ENCODE measurements at places on chromosomes 4 and X.

DNA sequence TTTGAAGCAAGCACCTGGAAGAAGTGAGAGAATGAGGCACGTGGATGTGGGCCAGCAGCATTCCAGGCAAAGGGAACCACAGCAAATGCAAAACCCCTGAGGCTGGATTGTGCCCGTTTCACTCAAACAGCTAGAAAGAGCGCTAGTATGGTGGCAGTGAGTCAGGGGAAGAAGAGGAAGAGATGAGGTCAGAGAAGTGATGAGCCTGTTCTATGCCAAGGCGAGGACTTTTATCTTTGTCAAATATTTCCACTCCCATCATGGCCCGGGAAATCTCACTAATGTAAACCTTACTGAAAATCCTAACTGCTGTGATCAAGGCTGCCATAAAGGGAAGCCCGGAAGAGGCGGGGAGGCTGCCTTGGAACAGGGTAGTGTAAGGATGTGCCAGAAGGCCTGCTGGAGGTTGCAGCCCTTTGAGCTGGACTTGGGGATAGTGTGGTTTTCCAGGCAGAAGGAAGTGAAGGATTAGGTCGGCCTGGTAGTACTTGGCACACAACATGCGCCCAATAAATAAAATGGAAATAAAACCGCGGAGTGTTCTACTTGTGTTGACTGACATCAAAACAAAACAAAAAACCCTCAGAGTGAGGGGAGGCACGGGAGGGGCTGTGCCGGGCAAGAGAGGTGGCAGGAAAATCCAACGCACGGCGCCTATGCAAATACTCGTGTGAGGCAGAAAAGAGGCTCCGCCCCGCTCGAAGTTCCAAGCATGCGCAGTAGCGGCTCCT, 1.2 kb upstream of the CDK16 start:
- DNase-seq, result peak; percentile 69

GRCh38 chrX:103730796-103731493, 20.2 kb downstream of the TMEM31 start:
- DNase-seq, result no peak

- DNase-seq, result peak; percentile 81
Measured at GRCh38 chrX:34656842-34657725, at the start of gene TMEM47. Gene TMEM47 (minus strand): TSS chrX:34657285. CDS start chrX:34657029, 256 bp downstream.

- DNase-seq, result no peak
Measured at GRCh38 chrX:11754958-11755645, 2.9 kb upstream of the MSL3 start.

- DNase-seq, result no peak
Measured at GRCh38 chr4:53777244-53777984, 186.1 kb upstream of the LNX1 start.

- DNase-seq, result peak; percentile 90
Measured at GRCh38 chr4:76691807-76692582, 205.9 kb downstream of the SOWAHB start.

DNA sequence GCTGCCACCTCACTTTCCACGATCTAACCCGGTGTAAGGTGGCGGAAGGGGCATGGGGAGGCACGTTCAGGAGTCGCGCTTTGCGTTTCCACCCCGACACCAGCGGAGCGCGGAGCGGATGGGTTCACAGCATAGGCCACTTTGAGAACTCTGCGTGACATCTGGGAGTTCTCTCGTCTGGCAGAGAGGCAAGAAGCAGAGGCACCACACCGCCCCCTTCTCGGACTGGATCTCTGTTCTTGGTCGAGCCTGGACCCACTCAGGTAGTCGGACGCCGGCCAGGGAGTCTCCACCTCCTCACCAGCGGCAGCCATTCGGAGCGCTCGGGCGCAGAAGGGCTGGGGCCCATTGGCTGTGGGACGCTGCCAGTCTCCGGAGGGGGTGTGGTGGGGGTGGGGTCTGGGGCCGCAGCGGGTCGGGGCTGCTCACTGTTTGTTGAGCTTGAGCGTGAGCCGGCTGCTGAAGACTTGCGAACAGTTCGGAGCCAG, at the start of gene DACH2:
Gene DACH2, plus strand, starts transcription at position 428 of the 488 bp plus-strand sequence.
- peak; percentile 70 for DNase-seq

DNA sequence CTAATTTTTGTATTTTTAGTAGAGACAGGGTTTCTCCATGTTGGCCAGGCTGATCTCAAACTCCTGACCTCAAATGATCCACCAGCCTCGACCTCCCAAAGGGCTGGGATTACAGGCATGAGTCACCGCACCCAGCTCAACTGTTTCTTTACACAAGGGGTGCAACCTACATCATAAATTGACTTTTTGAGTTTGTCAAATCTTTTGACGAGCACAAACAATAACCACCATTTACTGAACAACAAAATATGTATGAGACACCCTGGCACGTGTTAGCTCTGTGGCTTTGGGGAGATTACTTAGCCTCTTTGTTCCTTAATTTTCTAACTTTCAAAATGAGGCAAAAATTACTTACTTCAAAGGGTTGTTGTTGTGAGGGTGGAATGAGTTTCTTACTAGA, 23.5 kb upstream of the SLC34A2 start:
- no peak for DNase-seq

- DNase-seq, result peak; percentile 83
Measured at GRCh38 chr4:65623506-65623905, 46.8 kb downstream of the EPHA5 start.

GRCh38 chrX:45803383-45803921, 602.8 kb upstream of the DIPK2B start:
- DNase-seq, result peak; percentile 93

GRCh38 chr4:47145630-47146029, 114.3 kb downstream of the GABRB1 start:
- peak; percentile 60 for DNase-seq

DNA sequence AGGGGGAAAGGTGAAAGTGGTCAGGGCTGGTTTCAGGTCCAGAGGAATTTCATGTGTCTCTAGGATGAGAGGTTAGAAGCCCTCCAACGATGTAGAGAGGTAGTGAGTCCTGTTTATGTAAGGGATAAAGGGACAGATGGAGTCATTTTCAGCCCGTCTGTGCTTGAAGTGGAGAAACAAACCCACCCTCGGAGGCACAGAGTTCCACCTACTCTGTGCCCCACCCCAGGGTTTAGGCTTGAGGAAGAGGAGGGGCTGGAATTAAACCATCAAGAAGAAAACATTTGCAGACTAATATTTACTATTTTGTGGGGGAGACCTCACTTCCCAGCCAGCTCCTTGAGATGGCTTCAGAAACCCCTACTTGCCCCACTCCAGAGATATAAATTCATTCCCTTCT, 868 bp upstream of the GNL3L start:
- DNase-seq, result no peak

- DNase-seq, result peak; percentile 48
Measured at GRCh38 chrX:56733459-56734046, 4.5 kb downstream of the NBDY start.

DNA sequence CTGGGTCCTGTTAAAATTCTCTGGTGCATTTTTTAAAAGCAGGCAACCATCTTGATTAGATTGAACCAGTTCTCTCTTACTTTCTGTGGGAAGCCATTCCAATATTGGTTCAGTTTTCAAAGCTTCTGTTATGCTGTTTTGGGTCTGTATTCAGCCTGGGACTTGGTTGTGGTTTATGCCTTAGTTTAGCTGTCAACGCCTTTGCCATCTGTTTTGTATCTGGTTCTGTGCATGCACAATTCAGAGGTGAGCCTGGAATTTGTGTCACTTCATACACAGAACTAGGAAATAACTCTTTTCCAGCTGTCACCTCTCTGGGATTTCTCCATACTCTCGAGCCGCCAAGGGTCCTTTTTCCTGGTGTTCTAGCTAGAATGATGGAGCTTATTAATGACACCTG, 46.2 kb downstream of the STAP1 start:
- no peak for DNase-seq

DNA sequence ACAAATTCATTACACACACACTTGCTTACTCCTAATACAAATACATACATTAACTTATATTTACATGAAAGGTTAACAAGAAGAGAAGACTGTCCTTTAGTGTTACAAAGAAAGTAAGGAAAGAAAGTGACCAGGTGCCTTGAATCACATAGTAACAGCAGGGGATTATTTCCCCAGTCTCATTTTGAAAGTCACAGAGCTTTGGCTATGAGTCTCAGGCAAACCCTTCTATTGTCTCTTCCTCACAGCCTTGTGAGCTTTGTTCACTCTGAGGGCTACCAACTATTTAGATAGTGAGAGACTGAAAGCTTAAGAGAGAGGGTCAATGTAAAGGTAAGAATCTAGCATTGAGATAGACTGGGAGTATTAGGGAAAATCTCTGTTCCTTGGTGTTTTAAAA, 161.6 kb downstream of the NPNT start:
- DNase-seq, result no peak

DNA sequence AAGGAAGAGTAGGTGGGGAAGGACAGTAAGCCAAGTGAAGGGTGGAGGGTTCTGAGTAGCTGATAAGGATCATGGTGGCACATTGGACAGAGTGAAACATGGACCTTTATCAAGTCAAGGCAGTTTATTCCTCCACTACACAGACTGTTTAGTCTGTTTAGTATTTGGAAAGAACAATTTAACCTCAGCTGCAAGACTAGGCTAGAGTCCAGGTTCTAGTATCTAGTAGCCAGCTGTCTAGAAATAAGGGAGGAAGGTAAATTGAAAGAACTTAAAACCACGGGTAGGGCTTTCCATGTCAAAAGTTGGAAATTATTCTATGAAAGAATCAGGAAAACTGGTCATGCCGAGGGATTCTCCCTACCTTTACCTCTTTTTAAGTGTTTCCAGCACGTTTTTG, 140.1 kb upstream of the MED14 start:
- DNase-seq, result no peak

DNA sequence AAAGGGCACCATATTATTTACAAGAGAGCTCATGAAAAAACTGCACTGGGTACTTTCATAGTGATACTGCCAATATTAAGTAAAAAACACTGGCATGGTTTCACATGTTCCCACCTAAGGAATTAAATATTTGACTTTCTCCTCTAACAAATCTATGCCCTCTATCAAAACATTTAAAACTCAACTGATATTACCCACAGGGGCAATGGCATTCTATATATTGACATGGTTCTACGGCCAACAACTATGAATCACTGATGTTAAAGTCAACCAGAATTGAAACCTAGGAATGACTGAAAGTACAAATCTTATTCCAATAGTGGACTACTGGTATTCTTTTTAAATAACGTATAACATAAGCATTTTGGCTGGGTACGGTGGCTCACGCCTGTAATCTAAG, 28.2 kb downstream of the PHKA2 start:
- no peak for DNase-seq

GRCh38 chrX:66020631-66021334, 19.1 kb downstream of the VSIG4 start:
- no peak for DNase-seq

GRCh38 chr4:83875437-83875836, 339.5 kb downstream of the GPAT3 start:
- no peak for DNase-seq

- no peak for DNase-seq
Measured at GRCh38 chrX:40281336-40282005, 183.7 kb upstream of the BCOR start.

GRCh38 chr4:129145222-129145730, 49.3 kb downstream of the C4orf33 start:
- DNase-seq, result no peak

- DNase-seq, result peak; percentile 35
Measured at GRCh38 chrX:30488092-30488491, 89.5 kb downstream of the TASL start.

DNA sequence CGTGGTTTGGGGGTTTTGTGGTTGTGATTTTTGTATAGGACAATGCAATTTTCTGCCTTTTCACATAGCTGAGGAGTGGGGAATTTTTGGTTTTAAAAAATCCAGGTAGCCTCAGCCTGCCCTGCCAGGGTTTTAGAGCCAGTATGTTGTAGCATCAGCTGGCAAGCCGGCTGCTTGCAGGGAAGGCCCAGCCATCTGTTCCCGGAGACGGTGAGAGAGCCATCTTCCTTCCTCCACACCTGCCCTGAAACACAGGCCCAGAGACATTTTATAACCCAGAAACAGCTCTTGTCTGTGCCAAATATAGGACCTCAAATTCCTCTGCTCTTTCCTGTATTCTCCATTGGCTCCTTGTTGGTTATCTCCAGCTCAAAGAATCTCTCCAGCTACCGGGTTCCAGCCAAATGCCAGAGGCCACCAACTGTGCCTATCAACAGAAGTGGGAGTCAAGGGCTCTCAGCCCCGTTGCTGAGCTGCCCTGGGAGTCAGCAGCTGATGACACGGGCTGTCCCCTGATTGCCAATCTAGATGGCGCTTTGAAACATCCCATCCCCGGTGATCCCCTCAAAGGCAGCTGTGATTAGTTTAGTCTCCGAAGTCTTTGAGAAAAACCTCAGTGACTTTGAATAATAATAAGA, 595.2 kb downstream of the MID1IP1 start:
- DNase-seq, result no peak

DNA sequence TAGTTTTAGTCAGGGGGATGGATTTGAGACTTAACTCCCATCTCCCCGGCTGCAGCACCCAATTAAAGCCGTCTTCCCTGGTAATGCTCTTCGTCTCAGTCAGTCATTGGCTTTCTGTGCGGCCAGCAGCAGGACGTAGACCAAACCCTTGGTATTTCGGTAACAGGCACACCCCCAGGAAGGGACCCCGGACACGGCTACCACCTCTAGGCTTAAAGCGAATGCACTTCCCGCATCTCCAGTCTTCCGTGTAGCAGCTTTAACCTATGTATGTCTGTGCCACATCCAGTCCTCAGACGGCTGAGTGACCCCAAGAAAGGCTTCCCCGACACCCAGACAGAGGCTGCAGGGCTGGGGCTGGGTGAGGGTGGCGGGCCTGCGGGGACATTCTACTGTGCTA, 1.5 kb upstream of the CTAG2 start:
- DNase-seq, result no peak

GRCh38 chr4:188439641-188440311, 300.5 kb downstream of the TRIML1 start:
- DNase-seq, result peak; percentile 66

GRCh38 chr4:149638073-149638472, 177.6 kb downstream of the IQCM start:
- DNase-seq, result peak; percentile 52

GRCh38 chr4:168854350-168854921, 155.6 kb downstream of the CBR4 start:
- DNase-seq, result no peak

DNA sequence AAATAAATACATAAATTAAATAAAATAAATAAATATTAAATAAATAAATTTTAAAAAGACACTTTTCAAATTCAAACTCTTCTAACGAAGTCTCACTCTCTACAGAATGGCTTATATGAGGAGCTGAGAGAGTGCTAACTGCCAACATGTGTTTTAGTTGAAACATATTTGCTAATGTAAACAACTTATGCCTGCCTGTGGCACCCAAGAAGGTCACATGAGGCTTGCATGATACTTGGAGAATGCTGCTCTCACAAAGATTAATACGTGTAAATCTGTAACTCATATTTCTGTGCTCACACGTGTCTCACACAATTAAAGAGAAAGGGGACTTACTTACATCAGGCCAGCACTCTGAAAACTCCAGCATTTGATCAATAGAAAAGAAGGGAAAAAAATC, 43.2 kb upstream of the PITX2 start:
- no peak for DNase-seq

DNA sequence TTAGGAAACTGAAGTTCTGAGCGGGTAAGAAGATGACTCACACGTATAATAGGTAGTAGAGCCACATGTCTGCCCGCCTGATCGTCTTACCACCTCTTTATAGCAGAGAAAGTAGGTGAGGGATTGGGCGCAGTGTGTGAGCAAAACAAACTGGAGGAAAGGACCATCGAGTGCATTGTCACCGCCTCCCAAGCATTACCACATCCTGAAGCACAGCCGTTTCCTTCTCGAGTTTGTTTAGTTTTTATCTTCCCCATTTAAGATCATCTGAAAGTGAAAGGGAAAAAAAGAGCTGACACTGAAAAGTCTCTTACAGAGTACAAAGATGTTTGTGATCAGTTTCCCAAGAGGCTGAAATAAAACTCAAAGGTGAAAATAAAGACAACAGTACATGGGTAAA, 14.8 kb downstream of the PDK3 start:
- peak; percentile 33 for DNase-seq

GRCh38 chrX:96578781-96579180, 105.9 kb upstream of the DIAPH2 start:
- no peak for DNase-seq
